ENCODE measurements at places on chromosomes 2 and 18.

- peak; percentile 49 for DNase-seq
These were observed 6.2 kb upstream of the TMEM87B start for GRCh38 chr2:112048887-112049286.

DNA sequence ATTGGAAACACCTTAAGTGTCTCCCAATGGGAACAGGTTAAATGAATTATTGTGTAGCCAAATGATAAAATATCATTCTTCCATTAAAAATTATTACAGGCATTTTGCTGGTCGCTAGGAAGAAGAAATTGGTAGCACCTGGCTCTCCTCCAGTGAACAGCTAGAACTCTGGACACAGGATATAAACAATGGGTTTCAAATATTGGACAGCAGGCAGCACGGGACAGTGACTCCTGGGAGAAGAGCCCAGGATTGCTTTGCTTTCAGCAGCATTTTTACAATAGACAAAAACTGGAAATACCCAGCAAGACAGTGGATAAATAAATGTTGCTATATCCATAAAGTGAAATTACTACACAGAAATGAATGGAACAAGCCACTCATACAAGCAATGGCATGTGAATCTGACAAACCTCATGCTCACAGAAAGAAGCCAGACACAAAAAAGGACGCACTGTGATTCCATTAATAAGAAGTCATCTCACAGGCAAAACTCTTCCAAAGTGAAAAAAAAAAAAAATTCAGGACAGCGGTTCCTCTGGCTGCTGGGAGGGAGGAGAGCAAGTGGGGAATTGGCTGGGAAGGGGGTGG lies 50.5 kb downstream of the LAMA1 start:
- no peak for DNase-seq

DNA sequence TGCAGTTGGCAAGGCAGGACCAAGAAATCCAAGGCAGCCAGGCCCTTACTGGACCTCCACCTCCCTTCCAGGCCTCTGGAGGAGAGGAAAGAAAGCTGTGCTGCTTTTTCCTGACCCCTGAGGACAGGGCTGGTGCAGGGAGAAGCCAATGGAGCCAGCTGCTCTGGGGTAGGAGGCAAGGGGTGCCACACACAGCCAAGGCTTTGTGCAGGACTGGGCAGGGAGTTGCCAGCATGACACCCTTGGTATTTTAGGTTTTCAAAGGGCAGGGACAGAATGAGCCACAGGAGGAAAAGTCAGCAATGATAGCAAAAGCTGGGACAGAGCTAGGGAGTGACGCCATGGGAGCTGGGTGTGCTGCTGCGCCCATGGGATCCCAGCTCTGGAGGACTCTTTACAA lies 22.9 kb downstream of the CCT7 start:
- DNase-seq = no peak

GRCh38 chr2:181275643-181276070 lies 181.5 kb upstream of the ITGA4 start:
- DNase-seq = peak; percentile 36

DNA sequence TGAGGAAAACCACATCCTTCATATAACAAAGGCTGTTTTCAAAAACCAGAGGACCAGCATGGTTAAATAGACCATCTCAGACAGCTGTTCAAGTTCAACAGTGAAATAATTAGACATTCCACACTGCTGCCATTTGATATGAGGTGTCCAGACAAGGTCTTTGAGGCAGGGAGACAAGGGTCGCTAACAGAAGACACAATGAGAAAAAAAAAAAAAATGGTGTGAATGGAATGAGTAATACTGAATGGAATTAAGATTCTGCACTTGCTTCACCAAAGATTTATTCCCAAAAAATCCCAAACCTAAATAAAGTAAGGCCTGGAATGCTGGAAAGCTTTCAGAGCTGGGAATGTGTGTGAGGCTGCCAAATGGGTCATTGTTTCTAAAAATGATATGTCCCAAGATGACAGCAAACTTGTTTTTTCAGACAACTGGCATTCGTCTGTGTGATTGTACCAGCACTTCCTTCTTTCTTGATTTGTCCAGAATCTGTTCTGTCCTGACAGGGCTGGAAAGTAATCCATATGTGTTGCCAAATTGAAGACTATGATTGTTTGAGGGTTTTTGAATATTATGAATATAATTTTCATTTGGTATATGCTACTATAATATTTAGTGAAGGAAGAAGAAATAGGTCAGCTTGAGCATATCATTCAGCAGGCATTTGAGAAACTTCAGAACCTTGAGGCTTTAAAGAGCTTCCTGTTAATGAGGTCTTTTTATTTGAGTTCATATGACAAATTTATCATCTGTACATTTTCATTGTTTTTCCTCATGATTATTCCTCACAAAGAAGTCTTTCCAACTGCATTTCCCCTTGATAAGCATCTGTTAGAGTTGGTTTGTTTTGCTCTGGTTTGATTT lies 85.2 kb upstream of the ITGA4 start:
- DNase-seq = no peak
